ENCODE measurements at places on chromosomes 4 and X.

DNA sequence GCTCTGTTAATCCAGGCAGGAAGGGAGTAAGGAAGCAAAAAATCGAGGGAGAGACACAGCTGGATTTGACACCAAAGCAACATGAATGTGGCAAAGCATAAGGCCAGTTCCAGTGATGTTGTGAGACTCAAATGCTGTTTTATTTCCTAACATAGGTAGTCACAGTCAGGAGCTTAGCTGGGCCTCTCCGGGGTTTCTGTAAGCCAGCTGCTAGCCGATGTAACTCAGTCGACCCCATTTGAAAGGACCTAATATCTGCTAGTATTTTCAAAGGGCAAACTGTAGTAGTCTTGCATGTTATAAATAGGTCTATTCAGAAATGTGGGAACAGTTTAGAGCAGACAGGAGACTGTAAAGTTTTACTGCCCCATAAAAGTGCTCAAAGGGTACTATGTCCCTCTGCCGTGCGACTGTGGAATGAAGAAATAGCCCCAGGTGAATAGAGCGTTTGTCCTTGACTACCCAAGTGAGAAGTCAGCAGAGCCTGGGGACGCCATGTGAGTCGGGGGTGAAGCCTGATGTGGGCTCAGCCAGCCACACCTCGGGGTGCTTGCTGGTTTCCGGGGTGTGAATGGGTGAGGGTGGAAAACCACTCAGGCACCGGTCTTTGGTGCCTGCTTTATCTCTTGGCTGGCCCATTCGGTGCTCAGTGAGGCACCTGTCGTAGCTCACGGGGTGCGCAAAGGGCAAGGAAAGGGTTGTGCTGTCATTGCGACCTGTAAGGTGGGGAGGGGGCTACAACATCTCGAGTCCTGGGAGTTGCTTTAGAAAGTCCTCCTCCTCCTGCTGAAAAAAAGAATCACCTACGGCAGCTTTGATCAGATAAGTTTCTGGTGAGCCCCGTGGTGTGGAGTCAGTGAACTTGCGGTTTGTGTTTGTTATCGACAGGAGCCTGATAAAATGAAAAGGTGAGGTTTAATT, 745 bp downstream of the TRIM2 start:
- peak; percentile 2 for DNase-seq

DNA sequence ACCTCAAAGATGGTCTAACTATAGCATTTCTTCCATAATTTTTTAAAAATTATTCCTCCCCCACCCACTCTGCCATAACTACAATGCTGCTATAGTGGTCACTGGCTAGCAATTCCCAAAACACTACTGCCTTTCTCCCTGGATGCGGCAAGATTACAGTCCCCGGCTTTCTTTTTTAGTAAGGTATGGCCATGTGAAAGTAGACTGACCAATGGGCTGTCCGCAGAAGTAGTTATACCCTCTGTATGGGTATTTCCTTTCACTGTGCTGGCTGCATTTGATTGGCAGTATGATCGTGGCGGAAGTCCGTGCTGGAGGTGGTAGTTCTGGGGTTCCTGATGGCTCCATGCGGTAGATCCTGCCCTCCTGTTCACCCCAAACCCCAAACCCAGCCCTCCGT, 166.0 kb downstream of the FBXO8 start:
- DNase-seq = no peak

GRCh38 chr4:145501051-145501660, 19.5 kb downstream of the SMAD1 start:
- DNase-seq = no peak

GRCh38 chr4:158121161-158121579, 51.7 kb downstream of the GASK1B start:
- DNase-seq = no peak

DNA sequence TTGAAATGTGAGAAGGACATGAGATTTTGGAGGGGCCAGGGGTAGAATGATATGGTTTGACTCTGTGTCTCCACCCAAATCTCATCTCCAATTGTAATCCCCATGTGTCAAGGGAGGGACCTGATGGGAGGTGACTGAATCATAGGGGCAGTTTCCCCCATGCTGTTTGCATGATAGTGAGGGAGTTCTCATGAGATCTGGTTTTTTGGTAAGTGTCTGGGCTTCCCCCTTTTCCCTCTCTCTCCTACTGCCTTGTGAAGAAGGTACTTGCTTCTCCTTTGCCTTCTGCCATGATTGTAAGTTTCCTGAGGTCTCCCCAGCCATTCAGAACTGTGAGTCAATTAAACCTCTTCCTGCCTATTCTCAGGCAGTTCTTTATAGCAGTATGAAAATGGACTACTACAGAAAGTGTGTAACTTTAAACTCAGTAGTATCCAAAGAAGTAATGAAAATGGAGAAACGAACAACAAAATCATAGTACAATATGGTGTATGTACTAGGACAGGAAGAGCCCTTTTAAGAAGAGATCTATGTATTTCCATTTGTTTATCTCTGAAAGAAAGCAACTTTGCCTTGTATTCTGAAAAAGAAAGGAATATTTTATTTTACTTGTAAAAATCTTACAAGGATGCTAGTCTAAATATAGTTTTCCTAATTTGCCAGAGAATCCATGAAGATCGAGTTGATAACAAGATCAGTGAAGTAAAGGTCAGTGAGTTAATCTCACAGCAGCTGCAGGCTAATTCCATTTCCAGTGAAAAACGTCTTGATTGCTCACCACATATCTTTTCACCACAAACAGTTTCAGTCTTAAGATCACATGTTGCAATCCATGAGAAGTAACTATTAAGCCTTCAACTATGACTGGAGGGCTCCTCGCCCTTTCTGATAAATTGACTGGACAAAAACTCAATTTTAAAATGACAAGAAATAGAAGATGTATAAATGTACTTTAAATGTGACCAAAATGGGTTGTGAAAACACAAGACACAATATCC, 20.5 kb downstream of the PKD2 start:
- DNase-seq = no peak

DNA sequence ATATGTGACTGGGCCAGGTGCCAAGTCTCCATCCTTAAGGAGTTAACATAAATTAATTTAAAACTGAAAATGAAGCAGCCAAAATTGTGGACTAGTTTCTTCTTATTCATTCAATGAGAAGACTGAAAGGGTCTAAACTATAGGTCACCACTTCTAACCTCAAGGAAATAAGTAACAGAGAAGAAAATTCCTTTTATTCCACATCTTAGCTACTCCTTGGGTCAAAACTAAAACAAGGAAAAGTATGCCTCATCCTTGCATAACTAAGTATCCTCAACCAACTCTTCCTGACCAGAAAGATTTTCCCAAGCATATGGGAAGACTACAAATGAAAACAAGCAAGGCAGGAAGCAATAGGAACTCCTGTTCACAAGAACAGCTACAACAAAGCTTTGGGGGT, 71.2 kb downstream of the ZNF827 start:
- no peak for DNase-seq

- DNase-seq = no peak
Observed at GRCh38 chr4:138062929-138063328, 179.2 kb downstream of the SLC7A11 start.

DNA sequence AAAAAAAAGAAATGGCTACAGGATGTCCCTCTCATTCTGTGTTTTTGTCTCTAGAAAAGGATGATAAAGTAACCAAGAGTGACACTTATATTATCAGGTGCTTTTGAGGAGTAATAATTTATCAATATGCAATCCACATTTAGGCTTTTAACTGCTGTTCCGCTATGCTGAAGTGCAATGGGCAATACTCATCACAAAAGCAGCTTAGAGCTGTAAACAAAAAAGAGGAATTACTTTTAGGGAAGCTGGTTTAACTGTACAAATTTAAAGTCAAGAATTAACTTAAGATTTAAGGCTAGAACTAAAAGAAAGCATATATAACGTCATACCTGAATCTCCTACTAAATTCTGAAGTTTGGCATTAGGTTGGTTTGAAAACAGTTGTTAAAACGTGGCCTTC, 93.5 kb upstream of the DDX3X start:
- DNase-seq = no peak

DNA sequence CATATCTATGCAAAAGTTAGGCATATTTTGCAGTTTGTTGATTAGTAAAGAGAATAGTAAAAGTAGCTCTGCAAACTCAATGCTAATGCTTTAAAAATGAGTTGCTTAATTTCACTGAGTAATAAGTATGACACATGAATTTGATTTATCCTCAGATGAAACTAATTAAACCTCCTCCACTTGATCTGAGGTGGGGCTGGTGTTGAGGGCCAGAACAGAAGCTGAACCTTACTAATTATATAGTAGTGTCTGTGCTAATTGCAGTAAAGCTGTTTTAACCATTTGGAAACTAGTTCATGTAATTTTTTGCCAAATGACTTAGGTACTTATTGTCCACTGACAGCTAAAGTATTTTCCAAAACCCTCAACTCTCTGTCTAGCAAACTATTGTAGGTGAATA, 7.7 kb upstream of the PGAM4 start:
- no peak for DNase-seq

DNA sequence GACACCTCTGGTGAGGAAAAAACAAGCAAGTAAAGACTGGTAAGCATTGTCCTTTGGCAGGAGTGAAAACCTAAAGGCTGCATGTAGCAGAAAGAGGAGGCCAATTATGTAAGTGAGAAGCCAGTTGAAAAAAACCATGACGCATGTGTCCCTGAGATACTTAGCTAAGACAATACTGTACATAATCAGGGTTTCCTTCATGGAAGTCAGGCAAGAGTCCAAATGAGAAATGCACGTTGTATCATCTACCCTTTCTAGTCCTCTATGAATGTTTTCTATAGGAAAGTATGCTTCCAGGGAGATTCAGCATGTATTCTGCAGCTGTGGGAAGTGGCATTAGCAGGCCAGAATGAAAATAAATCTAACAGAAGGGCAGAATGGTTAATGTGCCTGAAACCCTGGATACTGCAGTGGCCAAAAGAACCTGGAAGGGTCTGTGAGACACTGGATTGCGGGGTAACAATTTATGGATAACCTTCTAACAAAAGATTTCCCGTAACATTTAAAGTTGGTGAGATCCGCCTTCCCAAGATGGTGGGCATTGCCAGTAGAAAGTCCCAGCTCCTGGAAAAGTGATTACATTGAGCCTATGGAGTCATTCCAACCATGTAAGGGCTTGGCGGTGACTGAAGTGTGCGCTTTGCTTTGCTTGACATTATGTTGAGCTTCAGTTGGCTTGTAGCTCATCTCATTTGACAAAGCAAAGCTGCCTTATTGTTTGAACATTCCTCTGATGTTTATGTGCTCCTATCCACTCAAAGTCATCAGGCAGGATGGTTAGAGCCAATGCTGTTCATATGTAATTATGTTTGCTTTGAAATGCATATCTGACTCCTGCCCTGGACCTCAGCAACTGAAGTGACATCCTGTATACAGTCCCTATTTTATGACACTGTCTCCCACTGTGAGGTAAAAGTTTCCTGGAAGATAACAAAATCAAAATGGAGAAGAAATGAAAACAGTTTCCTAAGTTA, 200.4 kb downstream of the ARHGAP24 start:
- no peak for DNase-seq

DNA sequence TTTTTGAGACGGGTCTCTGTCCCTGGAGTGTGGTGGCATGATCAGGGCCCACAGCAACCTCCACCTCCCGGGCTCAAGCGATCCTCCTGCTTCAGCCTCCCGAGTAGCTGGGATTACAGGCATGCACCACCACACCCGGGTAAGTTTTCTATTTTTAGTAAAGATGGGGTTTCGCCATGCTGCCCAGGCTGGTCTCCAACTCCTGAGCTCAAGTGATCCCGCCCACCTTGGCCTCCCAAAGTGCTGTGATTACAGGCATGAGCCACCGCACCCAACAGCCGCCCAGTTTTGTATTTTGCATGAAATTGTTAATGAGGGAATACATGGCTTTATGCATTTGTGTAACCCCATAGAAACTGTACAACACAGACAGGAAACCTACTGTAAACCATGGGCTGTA, 2.8 kb upstream of the ARHGAP4 start:
- no peak for DNase-seq

DNA sequence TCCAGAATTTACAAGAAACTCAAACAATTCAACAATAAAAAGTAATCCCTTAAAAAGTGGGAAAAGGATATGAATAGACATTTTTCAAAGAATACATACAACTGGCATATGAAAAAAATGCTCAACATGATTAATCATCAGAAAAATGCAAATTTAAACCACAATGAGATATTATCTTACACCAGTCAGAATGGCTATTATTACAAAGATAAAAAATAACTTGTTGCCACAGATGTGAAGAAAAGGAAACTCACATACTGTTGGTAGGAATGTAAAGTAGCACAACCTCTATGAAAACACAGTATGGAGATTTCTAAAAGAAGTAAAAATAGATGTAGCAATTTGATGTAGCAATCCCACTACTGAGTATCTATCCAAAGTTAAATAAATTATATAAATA, 65.1 kb upstream of the DIAPH2 start:
- no peak for DNase-seq

DNA sequence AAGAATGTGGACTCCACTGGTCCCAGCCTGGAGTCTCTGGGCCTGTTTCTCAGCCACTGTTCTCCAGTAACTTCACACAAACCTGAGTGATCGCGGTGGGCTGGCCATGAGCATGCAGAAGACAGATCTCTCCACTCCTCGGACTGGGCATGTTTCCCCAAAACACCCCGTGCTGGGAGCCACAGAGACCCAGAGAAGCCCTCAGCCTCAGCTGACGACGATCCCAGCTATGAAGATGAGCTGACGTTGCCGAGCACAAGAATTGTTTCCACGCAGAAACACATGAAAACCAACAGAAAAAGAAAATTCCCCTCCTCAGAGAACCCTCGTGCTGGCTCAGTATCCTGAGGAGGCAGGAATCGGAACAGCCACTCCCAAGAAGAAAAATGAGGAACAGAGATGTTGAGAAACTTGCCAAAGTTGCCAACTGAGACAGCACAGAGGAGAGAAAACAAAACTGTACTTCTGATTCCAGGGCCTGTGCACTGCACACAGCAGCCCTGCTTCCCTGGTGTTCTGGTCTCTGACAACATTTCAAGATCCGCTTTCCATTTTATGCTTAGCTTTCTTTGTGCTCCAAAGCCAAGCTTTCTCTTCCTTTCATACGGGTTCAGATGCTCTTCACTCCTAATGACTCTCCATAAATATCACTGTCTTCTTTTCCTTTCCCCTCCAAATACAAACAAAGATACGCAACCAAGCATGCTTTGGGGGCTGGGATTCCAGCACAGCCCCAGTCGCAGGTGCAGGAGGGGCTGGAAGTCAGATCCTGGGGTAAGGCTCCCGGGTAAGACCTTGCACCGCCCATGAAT, 81.4 kb downstream of the IRF2 start:
- DNase-seq = no peak

DNA sequence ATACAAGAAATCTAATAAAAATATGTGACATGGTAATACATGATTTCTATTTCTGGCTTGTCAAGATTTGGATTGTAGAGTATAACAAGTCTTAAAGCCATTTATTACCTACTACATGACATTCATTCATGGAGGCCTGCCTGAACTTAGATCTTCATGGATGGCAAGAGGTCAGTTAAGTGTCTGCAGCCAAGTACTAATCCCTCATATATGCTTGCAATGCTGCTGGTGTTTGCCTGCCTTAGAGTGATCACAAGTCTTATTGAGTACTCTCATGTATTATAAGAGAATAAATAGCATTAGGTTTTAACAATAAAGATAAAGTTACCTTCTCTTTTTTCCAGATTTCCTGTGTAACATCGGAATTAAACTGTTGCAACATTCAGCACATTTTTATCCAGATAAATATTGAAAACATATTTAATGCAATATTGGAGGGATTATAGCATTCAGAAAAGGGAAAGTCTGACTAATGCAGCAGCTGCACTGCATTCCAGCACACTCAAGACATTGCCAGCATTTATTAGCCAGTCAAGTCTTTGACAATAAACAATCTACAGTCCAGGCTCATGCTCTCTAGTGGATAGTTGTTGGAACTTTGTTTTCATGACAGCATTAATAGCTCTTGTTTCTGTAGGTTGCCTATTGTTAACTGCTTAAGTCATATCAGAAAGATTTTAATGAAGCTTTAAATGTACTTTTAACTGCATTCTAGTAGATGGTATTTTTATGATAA, 737.1 kb downstream of the FAT4 start:
- DNase-seq = no peak
